Activated naive CD8-positive, alpha-beta T cell treated with anti-CD3 and anti-CD28 coated beads for 36 hours (primary cell): ENCODE measurements at places on chromosomes 11 and 22. TPM values are rescaled to one million over a fixed set of nuclear protein-coding genes. Genes with fewer than 3 reads are reported as not detected.
A peak's percentile ranks its signal among the peaks of the same experiment; 100 is the strongest.

- DNase-seq = no peak
Measured at GRCh38 chr11:44777209-44778194, 50.7 kb downstream of the TSPAN18 start.

DNA sequence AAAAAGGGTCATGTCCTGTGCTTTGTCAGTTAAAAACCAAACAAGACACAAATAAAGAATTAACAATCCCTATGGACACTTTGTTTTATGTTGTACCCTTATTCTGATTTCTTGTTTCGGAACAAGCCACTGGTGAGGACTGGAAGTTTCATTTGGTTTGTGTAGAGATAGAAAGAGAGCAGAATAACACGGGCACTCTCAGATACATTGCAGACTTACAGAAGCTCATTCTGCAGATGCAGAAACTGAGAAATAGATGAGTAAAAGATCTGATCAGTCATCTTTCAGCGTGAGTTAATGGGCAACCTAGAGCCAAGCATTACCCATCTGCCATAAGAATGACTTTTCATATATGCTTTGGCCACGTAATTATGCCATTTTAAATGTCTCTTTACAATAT is 407.6 kb downstream of the RAB38 start:
- DNase-seq = no peak

DNA sequence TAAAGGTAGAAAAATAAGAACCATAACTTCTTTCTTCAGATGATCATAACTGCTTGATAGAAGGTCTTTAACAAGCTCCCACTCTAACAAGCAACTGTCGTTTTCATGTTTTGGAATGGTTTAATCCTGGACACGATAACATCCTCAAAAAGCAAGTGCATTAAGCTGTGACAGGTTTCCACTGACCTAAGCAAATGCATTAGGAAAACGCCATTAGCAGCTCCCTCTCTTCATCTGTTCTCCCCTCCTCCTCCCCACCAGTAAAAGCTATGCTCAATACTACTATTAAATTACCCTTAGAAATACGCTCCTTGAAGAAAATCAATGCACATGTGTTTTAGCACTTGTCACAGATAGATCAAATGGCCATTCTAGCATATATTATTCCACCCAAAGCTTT is 729.4 kb downstream of the OPCML start:
- no peak for DNase-seq

Gene FAM111B
- total RNA-seq = 46.1 TPM

- no peak for DNase-seq
Measured at GRCh38 chr11:127709960-127710359, 709.4 kb upstream of the KIRREL3 start.

Gene CRACR2B
- 1.1 TPM for total RNA-seq

DNA sequence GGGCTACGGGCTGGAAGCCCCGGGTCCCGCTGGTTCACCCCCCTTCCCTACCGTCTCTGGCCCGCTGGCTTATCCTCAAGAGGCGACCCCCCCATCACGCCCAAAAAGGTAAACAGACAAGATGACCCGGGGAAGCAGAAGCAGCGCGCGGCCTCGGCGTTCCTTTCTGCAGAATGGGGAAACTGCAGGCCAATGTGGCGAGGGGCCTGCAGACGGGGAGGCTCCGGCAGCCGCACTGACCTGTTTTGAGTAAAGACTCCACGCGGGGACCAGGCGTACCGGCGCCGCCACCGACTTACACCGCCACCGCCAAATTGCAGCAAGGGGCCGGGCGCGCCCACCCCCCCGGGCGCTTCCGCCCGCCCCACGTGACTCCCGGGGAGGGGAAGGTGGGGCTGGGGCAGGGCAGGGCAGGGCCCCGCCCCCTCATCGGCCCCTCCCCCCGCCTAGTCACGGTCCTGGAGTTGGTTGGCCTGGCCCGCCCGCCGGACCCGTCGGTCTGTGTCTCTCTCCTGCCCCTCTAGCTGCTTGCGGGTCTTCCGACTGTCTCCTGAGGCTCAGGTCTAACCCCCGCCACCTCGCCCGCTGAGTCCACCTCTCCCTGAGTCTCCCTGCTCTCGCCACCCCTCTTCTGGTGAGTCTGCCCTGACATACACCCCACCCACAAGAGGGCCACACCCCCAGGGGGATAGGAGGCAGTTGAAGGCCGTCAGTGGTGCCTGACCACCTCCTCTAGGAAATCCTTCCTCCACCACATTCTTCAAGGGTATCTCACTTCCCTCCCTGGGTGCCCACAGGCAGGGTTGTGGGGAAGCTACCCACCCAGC is at the start of gene ARAP1:
ARAP1 (minus strand) TSS at position 321 of the 827 bp plus-strand sequence. CDS start 25,280 bp downstream, outside the sequence.
- DNase-seq = peak; percentile 71

Gene IZUMO1R
- not detected for total RNA-seq

GRCh38 chr11:132330515-132330914 is 960.1 kb downstream of the NTM start:
- no peak for DNase-seq

Gene OPCML
- total RNA-seq = not detected

Gene TAF10
- 156 TPM for total RNA-seq

Gene OR6T1
- not detected for total RNA-seq

- DNase-seq = no peak
Measured at GRCh38 chr11:118522571-118523072, 4.7 kb upstream of the TTC36 start.

DNA sequence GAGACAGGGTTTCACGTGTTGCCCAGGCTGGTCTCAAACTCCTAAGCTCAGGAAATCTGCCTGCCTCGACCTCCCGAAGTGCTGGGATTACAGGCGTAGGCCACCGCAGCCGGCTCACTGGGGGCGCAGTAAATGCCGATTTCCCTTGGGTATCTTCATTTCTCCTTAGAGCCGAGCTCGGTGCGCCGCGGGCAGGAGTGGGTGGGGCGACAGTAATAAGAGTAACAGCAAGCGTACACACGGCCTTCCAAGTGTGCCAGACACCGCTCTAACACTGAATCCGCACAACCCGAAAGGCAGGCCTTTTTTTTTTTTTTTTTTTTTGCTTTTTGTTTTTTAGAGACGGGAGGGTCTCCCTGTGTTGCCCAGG is 500 bp upstream of the ADSL start:
- peak; percentile 58 for DNase-seq

Gene LRP4
- 0.20 TPM for total RNA-seq

DNA sequence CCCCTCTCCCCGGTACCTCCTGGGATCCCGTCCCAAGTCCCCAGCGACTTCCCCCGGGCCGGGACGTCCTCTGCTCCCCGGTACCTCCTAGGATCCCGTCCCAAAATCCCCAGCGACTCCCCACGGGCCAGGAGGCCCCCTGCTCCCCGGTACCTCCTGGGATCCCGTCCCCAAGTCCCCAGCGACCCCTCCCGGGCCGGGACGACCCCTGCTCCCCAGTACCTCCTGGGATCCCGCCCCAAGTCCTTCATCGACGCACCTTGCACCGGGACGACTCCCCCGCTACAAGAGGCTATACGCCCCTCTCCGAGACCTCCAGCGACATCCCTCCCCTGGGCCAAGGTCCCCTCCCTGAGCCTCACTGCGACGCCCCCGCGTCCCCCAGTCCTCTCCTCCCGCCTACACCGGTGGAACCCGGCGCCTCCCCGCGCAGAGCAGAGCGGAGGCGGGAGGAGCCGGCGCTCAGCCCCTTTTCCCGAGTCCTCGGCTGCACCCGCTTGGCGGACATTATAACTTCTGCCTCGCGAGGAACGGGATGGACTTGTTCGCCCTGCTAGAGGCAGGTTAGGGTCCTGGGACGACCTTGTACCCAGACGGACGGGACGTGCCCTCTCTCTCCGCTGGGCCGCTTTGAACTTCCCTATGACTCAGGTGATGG is 912 bp downstream of the KREMEN1 start:
- peak; percentile 14 for DNase-seq

GRCh38 chr11:13316528-13316961 is 39.0 kb downstream of the BMAL1 start:
- no peak for DNase-seq

- DNase-seq = no peak
Measured at GRCh38 chr11:41980741-41981140, 521.3 kb upstream of the LRRC4C start.

Gene TTC9C
- 29.3 TPM for total RNA-seq

- no peak for DNase-seq
Measured at GRCh38 chr11:15342163-15342562, 227.4 kb downstream of the INSC start.

DNA sequence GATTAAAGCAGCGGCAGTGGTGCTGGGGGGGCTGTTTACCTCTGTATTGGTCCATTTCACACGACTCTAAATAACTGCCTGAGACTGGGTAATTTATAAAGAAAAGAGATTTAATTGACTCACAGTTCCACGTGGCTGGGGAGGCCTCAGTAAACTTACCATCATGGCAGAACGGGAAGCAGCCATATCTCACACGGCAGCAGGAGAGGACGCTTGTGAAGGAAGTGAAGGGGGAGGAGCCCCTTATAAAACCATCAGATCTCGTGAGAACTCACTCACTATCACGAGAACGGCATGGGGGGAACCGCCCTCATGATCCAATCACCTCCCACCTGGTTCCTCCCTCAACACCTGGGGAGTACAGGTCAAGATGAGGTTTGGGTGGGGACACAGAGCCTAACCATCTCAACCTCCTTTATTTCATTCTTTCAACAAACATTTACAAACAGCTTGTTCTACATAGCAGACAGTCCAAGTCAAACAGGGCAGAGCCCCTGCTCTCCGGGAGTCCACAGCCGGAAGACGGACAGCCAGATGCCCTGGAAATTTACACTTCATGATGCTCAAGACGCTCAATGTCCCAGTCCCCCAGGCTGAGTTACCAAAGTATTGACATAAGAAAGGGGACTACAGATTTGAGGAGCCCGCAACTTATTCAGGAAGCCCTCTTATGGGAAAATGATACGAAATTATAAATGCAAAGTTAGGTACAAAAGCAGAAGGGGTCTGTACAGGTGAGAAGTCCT is 26.3 kb upstream of the HMGXB4 start:
- peak; percentile 8 for DNase-seq

- DNase-seq = no peak
Measured at GRCh38 chr22:26323013-26323412, 106.0 kb upstream of the ASPHD2 start.

Gene CD3E
- 364 TPM for total RNA-seq

GRCh38 chr11:8372641-8373381 is 109.1 kb upstream of the LMO1 start:
- no peak for DNase-seq
